SK-MEL-5 (cell line): ENCODE measurements at places on chromosomes 1 and 21. TPM values are rescaled to one million over a fixed set of nuclear protein-coding genes. Genes with fewer than 3 reads are reported as not detected.

HSPG2 gene
- 7.2 and 9.6 TPM in 2 replicates for total RNA-seq

SELENBP1 gene
- total RNA-seq: 1.4 and 2.6 TPM in 2 replicates

TIPRL gene
- total RNA-seq: 75.2 and 82.7 TPM in 2 replicates

S100A7 gene
- total RNA-seq: not detected in 2 replicates

COL9A2 gene
- 0.53 and 0.63 TPM in 2 replicates for total RNA-seq

RGSL1 gene
- not detected in 2 replicates for total RNA-seq

SMIM1 gene
- 2.9 and 4.4 TPM in 2 replicates for total RNA-seq

BRDT gene
- total RNA-seq: not detected in 2 replicates

RHBDL2 gene
- not detected in 2 replicates for total RNA-seq

TRIM45 gene
- 14.8 and 16.0 TPM in 2 replicates for total RNA-seq

HSD11B1 gene
- total RNA-seq: not detected in 2 replicates

C1orf167 gene
- not detected in 2 replicates for total RNA-seq

OR2L8 gene
- not detected in 2 replicates for total RNA-seq

SSBP3 gene
- total RNA-seq: 3.7 and 5.1 TPM in 2 replicates

CFAP57 gene
- total RNA-seq: not detected in 2 replicates

OR6N1 gene
- not detected in 2 replicates for total RNA-seq

KRTAP10-7 gene
- not detected in 2 replicates for total RNA-seq

KCND3 gene
- 0.11 and 0.13 TPM in 2 replicates for total RNA-seq

SHISA4 gene
- 34.1 and 35.0 TPM in 2 replicates for total RNA-seq

OR2T33 gene
- total RNA-seq: not detected in 2 replicates

SYT14 gene
- 14.7 TPM in 2 replicates for total RNA-seq

CDC20 gene
- total RNA-seq: 46.6 and 51.2 TPM in 2 replicates

SCMH1 gene
- total RNA-seq: 16.8 and 17.0 TPM in 2 replicates

TBX19 gene
- 1.3 and 2.2 TPM in 2 replicates for total RNA-seq

TSEN15 gene
- total RNA-seq: 80.9 and 83.2 TPM in 2 replicates

RGS13 gene
- not detected in 2 replicates for total RNA-seq

KCNJ9 gene
- not detected in 2 replicates for total RNA-seq

LRRC8C gene
- total RNA-seq: 2.7 and 3.2 TPM in 2 replicates

CNIH3 gene
- 3.1 and 6.4 TPM in 2 replicates for total RNA-seq

ATPAF1 gene
- total RNA-seq: 62.9 and 68.8 TPM in 2 replicates

AHCYL1 gene
- 56.4 and 68.3 TPM in 2 replicates for total RNA-seq

CLCA4 gene
- total RNA-seq: not detected in 2 replicates
